ENCODE measurements at places on chromosomes 7 and 10.

- no peak for DNase-seq
These were observed 222.2 kb upstream of the SH2B2 start for GRCh38 chr7:102064361-102065025.

GRCh38 chr7:6613706-6614105, 1.7 kb upstream of the ZNF853 start:
- DNase-seq: no peak

DNA sequence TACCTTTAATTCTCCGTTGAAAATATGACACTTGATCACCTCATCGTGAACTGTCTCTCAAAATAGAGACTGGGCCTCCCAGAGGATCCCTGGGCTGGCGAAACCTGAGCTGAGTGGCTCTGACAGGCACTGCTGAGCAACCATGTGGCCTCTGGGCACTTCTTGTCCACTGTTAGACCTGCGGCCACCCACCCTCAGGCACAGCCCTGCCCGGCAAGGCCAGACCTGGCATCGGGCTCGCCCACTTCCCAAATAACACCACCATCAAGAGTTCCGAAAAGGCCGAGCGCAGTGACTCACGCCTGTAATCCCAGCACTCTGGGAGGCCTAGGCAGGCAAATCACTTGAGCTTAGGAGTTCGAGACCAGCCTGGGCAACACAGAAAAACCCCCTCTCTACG, 82.5 kb downstream of the COBL start:
- no peak for DNase-seq

- DNase-seq: no peak
These were observed 13.7 kb upstream of the ANKRD22 start for GRCh38 chr10:88865281-88865876.

DNA sequence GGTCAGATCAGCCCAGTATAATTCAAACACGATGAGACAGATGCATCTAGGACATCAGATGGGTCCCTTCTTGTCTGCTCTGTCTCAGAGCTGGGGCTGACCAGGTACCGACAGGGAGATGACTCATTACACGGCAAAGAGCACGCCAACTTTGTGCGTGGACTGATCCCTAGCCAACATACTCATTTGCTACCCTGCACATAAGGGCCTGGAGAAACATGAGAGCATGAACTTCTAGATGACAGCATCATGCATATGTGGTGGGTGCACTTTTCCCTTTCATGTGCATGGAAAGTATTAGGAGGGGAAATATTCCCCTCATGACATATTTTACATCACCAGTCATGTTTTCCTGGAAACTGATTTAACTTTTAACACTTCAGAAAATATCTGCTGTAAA, 35.1 kb upstream of the NPVF start:
- no peak for DNase-seq

DNA sequence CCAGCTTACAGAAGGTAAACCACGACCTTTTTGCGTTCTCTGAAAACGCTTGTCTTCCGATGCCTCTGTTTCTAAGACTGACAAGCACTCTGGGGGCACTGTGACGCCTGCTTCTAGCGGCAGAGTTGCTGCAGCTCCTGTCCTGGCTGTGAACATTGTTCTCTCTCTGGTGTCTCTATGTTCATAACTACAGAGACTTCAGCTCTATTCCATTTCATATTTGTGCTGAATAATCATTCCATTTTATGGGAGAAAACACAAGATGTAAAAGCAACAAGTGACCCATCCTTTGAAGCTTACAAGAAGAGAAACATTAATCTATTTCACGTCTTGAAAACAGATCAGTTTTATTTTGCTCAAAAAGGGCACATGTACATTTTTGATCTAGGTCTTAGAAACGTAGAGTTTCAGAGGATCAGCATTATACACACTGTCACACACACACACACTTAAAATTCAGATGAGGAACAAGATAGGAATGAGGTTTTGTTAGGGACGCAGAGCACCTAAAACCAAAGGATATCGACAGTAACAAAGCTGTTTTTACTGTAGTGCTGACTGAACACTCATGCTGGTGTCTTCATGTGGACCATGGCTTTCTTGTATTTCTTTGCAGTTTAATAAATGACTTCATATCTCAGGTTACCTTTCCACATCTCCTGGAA, 3.0 kb downstream of the IKZF1 start:
- peak; percentile 76 for DNase-seq

GRCh38 chr7:94028768-94029167, 24.6 kb upstream of the BET1 start:
- no peak for DNase-seq

DNA sequence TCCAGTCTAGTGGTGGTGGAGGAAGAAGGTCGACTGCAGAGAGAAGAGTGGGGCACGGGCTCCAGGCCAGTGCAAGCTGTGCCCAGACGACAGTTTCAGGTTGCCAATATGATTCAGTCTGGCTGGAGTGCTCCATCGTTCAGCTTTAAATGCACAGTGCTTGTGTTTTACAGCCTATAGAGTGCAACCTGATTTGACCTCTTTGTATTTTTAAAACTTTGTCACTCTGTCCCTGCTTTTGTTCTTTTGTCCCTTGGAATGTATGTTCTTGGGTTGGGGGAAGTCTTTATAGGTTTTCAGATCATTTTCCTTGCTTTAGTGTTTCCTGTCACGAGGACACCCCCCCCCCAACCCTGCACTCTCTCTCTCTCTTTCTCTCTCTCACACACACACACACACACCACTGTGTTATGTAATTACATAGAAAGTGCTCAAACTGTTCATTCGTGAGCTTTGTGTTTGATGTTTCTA, 198.0 kb downstream of the CAMK1D start:
- DNase-seq: no peak

- DNase-seq: no peak
These were observed 57.1 kb upstream of the KCTD7 start for GRCh38 chr7:66571568-66571967.

DNA sequence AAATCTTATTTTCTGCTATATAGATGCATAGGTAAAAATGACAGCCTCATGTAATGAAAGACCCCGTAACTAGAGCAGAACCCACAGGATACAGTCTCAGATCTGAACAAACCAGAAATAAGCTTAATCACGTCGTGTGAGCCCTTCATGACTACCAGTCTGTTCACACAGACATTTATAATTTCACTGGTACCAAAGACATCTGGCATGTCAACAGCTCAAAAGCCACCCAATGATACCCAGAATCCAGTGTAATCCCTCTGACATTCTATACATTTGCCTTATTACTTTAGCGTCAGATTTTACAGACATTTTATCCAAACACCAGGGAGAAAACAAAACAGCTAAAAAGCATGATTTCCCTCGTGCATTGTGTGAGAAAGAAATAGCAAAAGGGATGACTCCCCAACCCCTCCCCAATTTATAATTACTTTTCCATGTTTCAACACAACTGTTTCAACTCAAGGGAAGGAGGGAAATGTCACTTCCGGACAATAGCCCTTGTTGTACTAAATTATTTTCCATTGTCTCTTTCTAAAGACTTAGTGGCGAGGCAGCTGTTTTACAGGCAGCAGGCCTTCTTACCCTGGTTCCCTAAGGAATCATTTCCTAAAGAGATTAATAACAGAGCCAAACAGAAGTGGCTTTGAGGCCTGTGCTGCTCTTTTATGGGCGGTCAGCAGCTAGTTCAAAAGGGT, 33.2 kb downstream of the DOCK4 start:
- DNase-seq: no peak

DNA sequence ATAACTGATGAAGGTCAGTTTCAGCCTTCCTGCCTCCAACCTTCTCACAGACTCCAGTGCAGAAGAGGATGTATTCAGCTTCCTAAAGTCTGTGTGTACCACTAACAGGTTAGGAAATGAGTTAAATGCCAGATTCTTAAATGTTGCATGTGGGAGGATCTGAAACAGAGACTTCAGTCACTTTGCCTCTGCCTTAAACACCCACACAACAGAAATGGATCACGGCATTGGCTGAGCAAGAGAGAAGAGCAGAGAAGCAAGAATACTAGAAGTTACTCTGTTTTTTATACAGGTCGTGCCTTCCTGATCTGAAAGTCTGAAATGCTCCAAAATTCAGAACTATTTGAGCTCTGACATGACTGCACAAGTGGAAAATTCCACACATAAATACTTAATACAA, 98.9 kb upstream of the ARHGAP21 start:
- peak; percentile 35 for DNase-seq

GRCh38 chr10:111177379-111177778, 100.5 kb downstream of the ADRA2A start:
- no peak for DNase-seq

- DNase-seq: no peak
These were observed 156.5 kb upstream of the ITGB1 start for GRCh38 chr10:33114451-33114952.

- DNase-seq: no peak
These were observed 84.8 kb upstream of the FZD8 start for GRCh38 chr10:35726846-35727245.

DNA sequence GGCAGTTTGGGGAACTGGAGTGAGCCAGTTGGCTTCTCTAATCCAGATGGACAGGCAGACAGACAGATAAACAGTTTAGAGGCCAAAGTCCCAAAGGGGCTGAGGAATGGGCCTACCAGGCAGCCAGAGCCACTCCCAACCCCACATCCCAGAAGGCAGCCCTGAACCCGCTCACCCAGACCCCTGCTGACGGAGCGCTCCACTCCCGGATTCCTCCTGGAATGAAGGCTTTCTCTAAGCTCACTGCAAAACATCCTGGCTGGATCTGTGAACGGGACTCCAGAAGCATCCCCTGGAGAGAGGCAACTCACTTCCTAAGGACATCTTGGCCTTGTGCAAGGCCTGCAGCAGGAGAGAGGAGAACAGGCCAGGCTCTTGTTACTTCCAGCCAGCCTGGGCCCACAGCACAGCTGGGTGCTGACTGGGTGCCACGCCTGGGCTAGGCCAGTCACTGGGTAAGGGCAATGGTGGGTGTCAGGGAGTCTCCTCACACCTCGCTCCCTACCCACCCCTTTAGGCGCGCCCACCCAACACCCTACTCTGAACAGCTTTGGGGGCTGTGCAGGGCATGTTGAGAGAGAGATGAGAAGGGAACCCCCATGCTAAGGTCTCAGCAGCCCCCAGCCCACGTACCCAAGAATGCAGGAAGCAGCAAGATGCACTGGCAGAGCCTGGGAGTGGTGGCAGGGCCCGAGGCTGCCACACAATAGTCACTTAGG, 168.6 kb upstream of the ZMIZ1 start:
- no peak for DNase-seq

- DNase-seq: no peak
These were observed 107.9 kb downstream of the KAT6B start for GRCh38 chr10:74934100-74934812.

DNA sequence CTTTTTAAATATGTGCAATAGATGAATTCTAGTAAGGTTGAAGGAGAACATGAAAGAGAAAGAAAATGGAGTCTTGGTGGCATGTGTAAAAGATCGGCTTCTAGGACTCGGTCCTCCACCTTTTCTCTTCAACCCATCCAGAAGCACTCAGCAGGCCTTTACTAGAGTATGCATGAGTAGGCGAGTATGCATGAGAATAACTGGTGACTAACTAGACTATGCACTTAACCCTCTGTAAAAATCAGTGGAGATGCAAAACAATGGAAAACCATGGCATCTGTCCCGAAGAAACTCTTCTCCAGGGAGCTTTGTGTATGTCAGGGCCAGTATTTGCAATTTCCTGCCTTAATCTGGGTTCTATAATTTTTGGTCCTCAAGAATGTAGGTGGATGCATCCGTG, 40.0 kb upstream of the GRB10 start:
- DNase-seq: no peak

DNA sequence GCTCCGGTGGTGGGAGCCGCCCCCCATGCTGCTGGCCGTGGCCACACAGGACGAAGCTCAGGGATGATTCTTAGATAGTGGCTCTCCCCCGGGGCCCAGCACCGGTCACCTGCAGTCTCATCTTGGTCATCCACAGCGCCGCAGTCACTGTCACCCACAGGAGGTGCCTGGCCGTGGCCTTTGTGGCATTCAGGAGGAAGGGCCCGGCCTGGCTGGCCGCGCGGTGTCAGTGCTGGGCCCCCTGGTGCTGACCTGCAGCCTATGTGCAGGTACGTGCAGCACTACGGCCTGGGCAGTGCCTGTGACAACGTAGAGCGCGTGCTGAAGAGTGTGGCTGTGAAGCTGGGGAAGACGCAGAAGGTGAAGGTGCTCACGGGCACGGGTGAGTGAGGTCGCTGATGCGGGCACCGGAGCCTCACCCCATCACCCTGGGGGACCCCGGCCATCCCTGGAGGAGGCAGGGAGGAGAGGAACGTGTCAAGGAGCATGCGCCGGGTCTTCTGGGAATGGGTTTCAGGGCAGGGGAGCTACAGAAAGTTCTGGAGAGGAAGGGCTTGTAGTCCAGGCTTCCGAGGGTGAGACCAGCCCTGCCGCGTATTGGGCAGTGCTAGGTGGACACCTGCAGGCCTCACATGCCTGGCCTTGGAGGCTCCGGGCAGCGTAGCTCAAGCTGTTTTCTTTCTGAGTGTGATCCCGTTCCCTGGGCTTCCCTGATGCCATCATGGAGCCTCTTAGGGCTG, 5.0 kb downstream of the SPRN start:
- DNase-seq: no peak

GRCh38 chr7:123351516-123352505, 152.0 kb upstream of the SLC13A1 start:
- no peak for DNase-seq

GRCh38 chr10:4758256-4758655, 67.8 kb upstream of the AKR1E2 start:
- DNase-seq: no peak

DNA sequence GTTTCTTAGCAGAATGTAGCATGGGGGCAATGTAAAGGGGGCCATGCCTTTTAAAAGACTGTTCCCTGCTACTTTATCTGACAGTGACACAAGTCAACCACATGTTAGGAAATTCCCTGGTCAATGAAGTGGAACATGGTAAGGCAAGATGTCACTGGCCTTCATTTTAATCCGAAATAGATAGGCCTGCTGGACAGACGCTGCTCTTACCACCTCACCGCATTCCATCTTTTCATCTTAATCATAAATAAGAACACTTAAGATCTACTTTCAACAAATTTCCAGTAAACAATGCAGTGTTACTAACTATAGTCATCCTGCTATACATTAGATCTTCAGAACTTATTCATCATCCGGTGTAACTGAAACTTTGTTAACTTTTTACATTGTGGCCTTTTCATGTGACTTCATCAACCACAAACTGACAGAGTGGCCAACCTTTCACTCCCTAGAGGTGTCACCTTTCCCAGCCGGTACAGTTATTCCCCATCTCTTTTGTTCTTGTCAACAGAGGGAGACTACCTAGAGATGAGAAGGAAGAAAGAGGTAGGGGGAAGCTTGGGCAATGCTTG, 15.6 kb downstream of the ASB4 start:
- peak; percentile 36 for DNase-seq

DNA sequence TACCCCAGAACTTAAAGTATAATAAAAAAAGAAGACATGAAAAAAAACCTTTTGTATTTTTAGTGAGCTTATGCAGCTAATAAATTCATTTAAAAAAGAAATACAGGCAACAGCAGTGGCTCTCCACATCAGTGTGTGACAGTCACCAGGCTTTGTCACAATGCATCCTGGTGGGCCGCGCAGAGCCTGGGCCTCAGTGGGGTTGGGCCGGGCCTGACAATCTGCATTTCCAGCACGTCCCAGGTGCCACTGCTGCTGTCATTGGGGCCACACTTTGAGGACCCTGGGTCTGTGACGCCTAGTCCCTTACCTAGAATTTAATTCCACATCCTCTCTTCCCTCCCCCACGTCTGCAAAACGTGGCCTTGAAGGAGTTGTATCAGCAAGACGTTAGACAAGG, 284.5 kb downstream of the ADARB2 start:
- DNase-seq: no peak

GRCh38 chr10:102718220-102718619, 3.8 kb downstream of the SFXN2 start:
- no peak for DNase-seq

Measured in stimulated activated naive CD8-positive, alpha-beta T cell treated with anti-CD3 and anti-CD28 coated beads, Interleukin-15, amount 100 ng/mL, for 72 hours (primary cell).